ENCODE measurements at places on chromosomes 3 and 15.
A peak's percentile ranks its signal among the peaks of the same experiment; 100 is the strongest.

DNA sequence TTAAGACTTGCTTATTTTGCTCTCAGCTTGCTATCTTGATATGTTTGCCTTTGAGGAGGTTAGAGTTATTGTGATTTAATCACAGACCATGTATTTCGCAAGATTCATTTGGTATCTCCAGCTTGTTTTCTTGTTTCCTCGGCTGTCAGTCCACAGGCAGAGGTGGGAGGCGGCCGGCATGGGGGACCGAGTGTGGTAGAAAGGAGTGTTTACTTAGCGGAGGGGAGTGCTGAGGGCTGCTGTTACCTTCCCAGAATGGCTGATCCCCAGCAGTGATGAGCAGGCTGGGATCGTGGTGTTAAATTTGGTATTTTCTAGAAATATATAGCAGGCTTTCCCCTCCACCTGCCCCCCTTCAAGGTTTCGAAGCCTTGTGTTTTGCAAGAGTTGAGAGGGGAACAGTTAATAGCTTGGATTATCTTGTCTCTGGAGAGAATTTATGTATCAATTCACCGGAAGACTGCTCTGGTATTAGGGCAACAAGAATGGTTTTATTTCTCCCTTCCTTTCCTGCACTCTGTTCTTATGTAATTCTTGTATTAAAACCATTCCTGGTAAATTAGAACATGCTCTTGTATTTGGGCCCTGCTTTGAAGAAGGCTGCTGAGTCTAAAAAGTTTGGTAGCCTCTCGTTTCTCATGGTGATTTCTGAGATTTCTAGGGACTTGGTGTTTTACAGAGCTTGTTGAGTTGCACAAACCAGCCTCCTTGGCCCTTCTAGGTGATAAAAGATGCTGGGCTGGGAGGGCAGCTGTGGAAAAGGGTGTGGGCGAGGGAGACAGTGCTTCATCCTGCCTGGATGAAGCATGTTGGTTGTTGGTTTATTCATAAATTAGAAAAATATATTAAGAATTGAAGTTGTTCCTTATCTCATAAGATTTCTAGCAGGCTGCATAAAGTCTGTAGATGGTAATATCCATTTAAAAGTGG, 151.4 kb downstream of the IGF1R start:
- DNase-seq: peak; percentile 85

- no peak for DNase-seq
Observed at GRCh38 chr15:67855842-67856241, 16.0 kb upstream of the RNU6-1 start.

GRCh38 chr3:176757429-176757828, 439.9 kb downstream of the TBL1XR1 start:
- DNase-seq: no peak

GRCh38 chr15:39692356-39693327, 90.0 kb downstream of the FSIP1 start:
- DNase-seq: no peak

GRCh38 chr3:48338635-48339034, 5.2 kb upstream of the SPINK8 start:
- DNase-seq: no peak

DNA sequence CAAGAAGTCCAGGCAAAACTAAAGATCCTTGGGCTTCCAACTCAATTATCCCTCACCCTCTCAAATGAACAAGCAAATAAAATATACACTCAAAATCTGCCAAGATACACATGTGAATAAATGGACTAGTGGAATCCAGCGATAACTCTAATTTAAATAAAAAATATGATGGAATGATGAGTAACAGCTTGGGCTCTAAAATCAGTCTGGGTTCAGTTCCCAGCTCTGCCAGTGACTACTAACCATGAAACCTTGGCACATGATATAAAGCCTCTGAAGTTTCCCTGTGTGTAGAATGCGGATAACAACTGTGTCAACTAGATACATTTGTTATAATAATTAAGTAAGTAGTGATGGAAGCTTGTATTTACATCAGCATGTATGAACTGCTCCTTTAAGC, 81.3 kb downstream of the CADPS start:
- no peak for DNase-seq

DNA sequence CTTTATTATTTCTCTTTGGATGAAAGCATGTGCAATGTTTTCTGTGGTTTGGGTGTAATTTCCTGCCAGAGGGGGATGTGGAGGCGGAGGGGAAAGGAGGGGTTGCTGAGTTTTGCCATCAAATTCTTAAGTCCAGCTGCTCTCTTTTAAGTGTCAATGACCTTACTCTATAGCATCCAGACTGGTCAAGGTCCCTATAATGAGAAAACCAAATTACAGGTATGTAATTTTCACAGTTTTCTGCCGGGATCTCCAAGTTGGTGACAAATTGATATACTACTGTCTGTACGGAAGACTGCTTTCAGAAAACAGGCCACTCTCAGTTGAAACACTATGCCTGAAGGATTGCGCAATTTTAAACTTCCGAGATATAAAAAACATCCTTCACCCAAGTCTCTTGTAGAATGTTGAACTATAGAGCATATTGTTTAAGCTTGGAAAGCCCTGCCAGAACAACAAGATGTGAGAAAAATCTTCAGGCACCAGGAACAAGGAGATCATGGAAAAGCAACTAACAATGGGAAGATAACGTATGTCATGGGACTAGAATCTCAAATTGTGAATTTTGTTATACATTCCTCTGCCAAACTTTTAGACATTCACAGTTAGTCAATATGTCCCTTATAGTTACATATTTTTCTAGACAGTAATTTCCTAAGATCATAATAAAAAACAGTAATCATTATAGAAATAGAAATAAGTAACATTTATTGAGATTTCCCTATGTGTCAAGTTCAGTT, 300.7 kb upstream of the SATB1 start:
- DNase-seq: no peak

- no peak for DNase-seq
Observed at GRCh38 chr3:122430371-122430770, 14.5 kb upstream of the WDR5B start.
